Endothelial cell (in vitro differentiated cells): ENCODE measurements at places on chromosomes 11 and 22. TPM values are rescaled to one million over a fixed set of nuclear protein-coding genes. Genes with fewer than 3 reads are reported as not detected.

DNA sequence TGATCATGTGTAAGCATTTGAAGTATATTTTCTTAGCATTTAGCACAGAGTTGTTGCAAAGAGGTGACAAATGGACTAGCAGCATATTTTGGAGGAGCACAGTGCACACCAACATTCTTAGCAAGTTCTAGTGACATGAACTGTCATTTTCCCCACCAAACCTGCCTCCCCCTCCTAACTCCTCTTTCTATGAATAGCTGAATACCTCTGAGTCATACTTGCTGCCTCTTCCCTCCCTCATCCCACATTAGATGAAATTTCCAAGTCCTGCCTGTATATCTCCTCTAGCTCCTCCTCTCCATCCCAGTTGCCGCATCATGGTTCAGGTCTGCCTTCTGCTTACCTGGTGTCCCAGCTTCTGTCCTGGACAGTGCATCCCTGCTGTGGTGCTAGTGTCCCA is 7.2 kb downstream of the OSBP2 start:
- no peak for DNase-seq

HEPACAM gene
- 0.08 TPM for total RNA-seq

DNA sequence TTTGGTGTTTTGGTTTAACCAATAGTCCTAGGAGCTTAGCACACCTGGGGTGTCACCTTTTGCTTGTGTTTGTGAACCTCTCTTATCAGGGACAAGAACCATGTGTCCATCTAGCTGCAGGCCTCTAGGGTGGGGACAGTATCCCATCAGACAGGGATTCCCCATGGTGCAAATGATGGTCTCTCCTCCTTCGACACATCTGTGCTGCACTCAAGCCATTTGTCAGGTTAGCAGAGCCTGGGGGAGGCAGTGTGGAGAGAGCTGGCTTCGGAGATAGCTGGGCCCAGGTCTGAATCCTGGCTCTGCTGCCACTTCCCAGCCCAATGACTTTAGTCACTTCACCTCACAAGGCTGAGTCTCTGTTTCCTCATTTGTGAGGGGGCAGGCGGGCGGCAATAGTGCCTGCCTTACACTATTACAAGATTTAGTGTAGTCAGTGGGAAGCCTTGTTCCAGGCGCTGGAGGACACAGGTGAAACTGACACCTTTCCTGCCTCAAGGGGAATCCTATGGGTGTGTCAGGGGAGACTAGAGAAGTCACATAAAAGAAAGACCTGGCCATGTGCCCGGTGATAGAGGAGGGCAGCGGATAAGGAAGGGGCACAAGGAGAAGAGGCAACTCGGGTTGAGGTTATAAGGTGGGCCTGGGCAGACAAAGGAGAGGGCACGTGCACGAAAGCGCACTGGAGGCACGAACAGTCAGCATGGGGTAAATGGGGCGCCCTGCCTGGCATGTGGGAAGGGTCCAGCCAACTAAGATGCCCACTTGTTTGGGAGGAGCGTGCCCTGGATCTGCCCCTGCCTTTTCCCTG is 12.6 kb downstream of the KLHL35 start:
- no peak for DNase-seq

GRCh38 chr22:36979016-36979910 is 40.0 kb downstream of the TST start:
- DNase-seq: no peak

DNA sequence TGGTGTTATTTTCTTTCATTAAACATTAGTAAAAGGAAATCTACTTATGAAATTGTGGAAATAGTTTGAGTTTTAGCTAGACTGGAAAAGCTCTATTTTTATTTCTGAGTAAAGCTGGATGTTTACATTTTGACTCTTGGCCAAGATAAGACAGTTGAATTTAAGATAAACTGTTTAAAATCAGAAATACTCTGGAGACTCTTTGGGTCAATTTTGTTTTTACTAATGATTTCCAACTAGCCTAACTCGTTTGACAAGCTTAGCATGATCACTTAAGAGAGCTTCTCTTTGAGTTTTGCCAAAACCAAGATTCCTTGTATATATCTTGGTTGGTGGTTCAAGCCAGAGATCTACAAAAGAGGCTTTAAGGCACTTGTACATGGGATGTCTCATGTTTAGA is 724.8 kb upstream of the LUZP2 start:
- DNase-seq: no peak

- no peak for DNase-seq
Observed at GRCh38 chr11:7500251-7500650, 13.5 kb upstream of the PPFIBP2 start.

GRCh38 chr11:127521413-127521812 is 520.8 kb upstream of the KIRREL3 start:
- DNase-seq: no peak

- DNase-seq: no peak
Observed at GRCh38 chr11:130740819-130741218, 175.5 kb downstream of the SNX19 start.

- no peak for DNase-seq
Observed at GRCh38 chr11:101470419-101470818, 113.4 kb downstream of the TRPC6 start.

DNA sequence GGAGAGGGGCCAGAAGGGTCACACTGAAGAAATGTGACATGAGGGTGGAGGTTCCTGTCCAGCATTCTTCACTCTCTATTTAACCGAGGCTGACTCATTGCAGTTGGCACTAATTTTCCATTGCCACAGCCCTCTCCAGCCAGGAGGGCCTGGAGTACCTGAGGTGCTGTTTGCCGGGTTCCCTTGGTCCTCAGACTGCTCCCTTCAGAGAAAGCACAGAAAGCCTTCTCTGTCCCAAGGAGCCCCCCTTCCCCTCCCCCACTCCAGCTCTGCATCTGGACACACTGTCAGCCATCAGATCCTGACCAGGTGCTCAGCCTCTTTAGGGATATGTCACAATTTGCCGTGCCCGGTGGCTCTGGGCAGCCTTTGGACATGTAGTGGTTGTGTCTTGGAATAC is 3.2 kb upstream of the C11orf91 start:
- no peak for DNase-seq

OR8I2 gene
- not detected for total RNA-seq

SYT7 gene
- total RNA-seq: 9.7 TPM

GRCh38 chr22:29310065-29310862 is 3.8 kb downstream of the GAS2L1 start:
- no peak for DNase-seq

DNA sequence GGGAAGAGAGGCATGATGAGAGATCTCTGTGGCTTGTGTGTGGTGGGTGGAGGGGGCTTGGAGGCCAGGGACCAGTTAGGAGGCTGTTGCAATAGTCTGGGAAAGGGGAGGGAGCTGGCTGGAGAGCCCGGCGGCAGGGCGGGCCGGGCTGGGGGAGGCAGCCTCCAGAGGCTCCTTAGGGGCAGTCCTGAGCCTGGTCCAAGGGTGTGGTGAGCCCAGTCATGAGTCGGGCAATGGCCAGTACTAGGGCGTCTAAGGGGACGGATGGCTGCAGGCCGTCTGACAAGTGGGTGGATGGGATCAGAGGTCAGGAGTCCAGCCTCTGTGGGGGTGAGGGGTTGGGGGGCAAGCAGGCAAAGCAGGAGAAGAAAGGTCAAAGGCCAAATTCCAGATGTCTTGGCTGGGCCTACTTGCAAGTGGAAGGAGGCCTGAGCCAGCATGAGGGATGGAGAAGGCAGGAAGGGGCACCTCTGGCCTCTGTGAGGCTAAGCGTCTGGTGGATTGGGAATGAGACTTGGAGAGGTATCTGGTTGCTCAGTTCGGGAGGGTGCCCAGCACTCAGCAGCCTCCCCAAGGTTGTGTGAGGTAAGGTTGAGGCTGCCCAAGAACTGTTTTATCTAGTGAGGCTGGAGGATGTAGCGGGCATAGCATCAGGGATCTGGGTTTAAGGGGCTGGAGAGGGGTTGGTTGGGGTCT is 6.0 kb upstream of the CD248 start:
- DNase-seq: no peak

TRIM49 gene
- not detected for total RNA-seq

- no peak for DNase-seq
Observed at GRCh38 chr22:23622634-23623033, 9.5 kb downstream of the DRICH1 start.

DNA sequence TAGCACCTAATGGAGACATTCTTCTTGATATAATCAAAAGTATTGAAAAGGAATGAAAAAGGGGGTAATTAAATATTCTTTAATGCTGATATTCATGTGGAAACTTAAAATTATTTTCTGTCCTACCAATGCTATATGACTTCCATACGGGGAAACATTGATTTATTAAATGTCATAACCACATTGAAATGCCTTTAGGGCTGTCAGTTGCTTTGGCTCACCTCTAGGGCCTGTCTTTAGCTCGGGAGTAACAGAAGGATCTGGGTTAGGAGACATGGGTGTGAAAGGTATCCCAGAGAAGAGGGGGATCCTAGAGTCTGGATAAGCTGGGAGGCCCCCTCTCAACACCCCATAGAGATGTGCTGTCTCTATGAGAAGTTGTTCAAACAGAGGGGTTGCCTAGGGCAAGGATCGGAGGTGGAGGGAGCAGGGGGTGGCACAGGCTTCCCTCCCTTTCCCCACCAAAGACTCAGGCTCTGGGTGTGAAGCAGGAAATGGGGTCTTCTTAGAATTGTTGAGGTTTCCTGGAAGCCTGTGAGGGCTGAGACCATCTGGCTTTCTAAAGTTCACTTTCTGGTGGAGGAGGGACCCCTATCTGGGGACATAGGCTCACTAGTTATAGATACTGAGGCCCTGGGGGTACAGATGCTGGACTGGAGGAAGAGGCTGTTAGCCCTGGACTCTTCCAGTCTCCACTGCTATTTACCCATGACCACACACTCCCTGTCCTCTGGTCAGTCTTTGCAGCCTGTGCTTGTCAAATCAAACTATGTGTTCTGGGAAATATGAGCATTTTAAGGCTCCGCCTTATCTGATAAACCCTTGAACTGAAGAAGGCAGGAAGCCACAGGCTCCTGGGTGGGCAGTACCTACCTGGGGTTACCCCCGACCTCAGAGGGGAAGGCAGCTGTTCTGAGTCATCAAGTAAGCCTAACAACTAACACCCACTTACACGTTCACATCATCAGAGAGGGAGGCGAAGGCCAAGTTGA is 55.8 kb upstream of the RRAS2 start:
- DNase-seq: no peak

- DNase-seq: no peak
Observed at GRCh38 chr11:62444835-62445234, 26.0 kb downstream of the SCGB1A1 start.

TRIM29 gene
- not detected for total RNA-seq

DNA sequence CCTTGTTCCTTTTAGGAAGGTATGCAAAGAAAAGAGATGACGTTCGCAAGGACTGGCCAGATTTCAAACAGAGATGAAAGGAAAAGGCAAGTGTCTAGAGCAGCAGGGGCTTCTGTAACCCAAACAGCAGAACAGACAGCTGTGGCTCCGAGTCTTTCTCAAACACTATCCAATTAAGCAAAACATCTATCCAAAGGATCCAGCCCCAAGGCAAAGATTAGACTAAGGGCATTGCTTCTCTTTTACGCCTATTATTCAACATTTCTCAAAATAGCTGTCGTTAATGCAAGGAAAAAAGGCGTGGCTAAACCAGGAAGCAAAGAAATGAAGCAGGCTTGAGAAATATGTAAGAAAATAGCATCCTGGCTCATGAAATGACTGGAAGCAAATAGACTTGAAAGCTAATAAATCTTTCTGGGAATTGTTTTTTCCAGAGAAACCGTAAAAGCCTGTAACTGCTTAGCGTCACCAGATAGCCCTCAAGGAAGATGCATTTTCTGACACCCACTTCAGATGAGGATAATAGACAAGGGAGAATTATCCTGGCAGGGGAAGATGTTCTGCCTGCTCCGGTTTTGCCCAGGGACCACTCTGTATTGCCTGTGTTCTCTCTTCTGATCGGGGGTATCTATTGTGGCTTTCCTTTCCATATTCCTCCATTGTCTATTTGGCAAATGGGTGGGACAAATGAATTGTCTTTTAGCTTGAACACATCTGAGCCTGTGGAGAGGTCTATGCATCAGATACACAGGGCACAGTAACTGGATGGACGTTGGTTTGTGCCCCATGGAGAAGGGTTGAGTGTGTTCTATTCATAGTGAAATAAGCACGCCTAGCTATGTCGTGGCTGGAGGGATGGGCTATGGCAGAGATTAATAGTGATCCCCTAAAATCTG is 20.2 kb downstream of the C11orf96 start:
- DNase-seq: no peak

PLET1 gene
- not detected for total RNA-seq

- no peak for DNase-seq
Observed at GRCh38 chr11:96328395-96329010, 14.5 kb downstream of the MAML2 start.

DNA sequence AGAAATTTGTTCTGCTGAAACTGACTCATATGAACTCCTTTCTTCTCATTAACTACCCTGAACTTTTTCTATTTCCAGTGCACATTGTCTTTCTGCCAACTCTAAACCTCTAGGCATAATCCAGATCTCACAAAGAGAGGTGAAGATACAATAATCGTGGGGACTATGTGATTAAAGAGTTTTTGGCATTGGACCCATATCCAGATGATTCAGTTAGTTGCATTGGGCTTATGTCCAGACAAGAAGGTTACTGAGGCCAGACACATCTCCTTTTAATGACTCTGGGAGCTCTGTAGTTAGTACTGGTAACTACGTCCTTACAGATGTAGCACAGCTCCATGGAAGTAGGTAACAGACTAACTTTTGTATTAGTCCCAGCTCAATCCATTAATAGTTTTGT is 273.0 kb downstream of the CASP12 start:
- DNase-seq: no peak

- DNase-seq: no peak
Observed at GRCh38 chr22:24323695-24324094, 53.1 kb downstream of the SPECC1L start.

- DNase-seq: no peak
Observed at GRCh38 chr11:66172146-66172545, 96.3 kb upstream of the RAB1B start.

DNA sequence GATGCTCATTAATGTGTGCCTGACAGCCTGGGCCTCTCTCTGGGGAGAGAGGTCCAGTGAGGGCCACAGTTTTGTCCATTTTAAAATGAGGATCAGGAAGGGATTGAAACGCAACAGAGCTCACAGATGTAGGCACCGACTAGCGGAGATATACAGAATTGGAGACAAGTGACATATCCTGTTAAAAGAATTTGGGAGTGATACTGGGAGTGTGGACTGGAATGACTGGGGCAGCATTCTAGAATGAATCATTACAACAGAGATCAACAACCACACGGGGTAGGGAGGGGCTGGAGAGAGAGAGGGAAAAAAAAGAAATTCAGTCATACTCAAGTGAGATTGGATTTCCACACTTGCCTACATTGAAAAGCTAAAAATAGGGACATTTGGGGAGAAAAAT is 2.5 kb upstream of the NCAM1 start:
- DNase-seq: no peak

- DNase-seq: no peak
Observed at GRCh38 chr11:61163714-61164605, 2.7 kb upstream of the VPS37C start.

NAA40 gene
- total RNA-seq: 48.2 TPM

- no peak for DNase-seq
Observed at GRCh38 chr22:38304526-38304925, 12.7 kb downstream of the CSNK1E start.

PHETA2 gene
- total RNA-seq: 3.5 TPM
